ENCODE measurements at places on chromosomes 11 and 22. TPM values are rescaled to one million over a fixed set of nuclear protein-coding genes. Genes with fewer than 3 reads are reported as not detected.

DNA sequence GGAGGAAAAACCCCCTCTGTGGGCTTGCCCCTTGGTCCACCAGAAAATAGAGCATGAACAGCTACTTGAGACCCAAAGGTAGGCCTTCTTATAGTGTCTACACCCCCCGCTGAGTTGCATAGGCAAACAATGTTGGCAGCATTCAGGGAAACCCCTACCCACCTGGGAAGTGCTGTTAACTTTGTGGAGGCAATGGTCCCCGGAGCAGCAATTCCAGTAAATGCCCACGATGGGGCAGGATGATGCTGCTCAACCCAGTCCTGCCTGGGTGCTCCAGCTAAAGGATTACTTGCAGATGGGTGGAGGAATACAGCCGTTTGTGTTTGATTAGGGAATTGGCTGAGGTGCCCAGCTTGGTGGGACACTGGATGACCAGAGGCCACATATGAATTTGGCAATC lies 381.3 kb upstream of the ANO5 start:
- no peaks in the 10 kb centered on the region for H3K4me1 ChIP-seq
- no peaks in the 10 kb centered on the region for H3K27me3 ChIP-seq
- no peaks in the 10 kb centered on the region for H3K36me3 ChIP-seq
- H3K27ac ChIP-seq, result no peak overlapping the region

DNA sequence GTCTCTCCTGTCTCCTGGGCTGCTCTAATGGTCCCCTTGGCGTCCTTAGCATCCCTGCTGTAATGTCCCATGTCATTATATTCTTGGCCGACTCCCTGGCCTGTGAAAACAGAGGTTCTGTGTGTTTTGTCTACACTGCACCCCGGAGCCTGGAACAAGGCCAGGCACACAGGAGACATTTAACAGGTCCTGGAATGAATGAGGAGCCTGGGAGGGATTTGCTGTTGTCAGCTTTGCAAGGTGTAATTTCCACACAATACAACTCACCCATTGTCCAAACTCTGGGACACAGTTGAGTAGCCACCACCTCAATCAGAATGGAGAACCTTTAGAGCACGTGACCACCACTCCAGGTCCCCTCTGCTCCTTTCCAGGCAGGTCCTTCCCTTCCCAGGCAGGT lies 14.9 kb upstream of the PDGFB start:
- no peak overlapping the region for H3K4me3 ChIP-seq
- no peak overlapping the region for H3K27ac ChIP-seq
- H3K36me3 ChIP-seq, result no peaks in the 10 kb centered on the region
- peaks cover 17% of the 10 kb centered on the region for H3K4me1 ChIP-seq
- no peak for DNase-seq

DNA sequence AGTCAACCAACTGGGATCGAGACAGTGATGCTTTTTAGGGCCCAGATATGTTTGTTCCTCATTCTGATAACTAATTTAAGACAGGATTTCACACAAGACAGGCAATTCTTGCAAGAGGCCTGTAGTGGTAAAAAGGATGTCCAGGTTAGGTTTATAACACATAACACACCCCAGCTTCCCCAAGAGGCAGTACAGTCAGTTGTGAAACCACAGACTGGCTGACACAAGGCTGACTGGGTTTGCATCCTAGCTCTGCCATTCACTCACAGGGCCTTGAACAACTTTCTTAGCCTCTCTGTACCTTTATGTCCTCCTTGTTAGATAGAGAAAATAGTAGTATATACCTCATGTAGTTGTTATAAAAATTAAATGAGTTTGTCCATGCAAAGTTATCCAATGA lies 55.0 kb upstream of the PTH start:
- H3K27ac ChIP-seq, result no peak overlapping the region
- H3K27me3 ChIP-seq, result no peaks in the 10 kb centered on the region
- H3K4me3 ChIP-seq, result no peak overlapping the region
- no peaks in the 10 kb centered on the region for H3K4me1 ChIP-seq
- no peaks in the 10 kb centered on the region for H3K36me3 ChIP-seq

DNA sequence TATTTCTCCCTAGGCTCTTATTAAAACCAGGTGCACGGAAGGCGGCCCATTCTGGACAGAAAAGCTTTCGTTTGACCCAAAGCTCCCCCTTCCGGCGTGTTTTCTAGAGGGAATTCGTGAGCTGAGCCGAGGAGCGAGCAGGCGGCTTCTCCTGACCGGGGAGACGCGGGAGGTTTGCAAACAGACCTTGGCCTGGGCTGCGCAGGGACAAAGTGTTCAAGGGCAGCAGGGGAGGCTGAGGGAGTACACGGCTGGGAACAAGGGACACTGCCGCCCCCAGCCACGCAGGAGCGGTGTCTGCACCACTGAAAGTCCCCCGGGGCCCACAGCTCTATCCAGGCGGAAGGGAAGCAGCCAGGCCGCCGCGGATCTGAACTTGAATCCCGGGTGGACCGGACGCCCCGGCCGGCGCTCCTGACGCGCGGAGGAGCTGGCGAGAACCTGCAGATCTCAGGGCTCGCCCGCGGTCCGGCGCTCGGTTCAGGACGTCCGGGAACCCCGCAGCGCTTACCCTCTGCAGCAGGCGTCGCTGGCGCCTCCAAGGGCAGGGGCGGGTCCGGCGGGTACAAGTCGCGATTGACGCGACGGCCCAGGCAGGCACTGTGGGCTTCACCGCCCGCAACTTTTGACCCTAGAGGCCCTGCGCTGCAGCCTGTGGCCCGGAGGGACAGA lies 101.9 kb downstream of the WT1 start:
- peak; percentile 58 for DNase-seq
- peak overlapping the region; percentile 57 for H3K4me3 ChIP-seq
- H3K27ac ChIP-seq, result peak overlapping the region; percentile 23
- no peaks in the 10 kb centered on the region for H3K27me3 ChIP-seq

GRCh38 chr11:64850979-64851567 lies 6.6 kb upstream of the CDC42BPG start:
- peak overlapping the region; percentile 52 for H3K27ac ChIP-seq
- H3K27me3 ChIP-seq, result no peaks in the 10 kb centered on the region

Gene TMEM86A
- total RNA-seq, result 2.3 TPM

Gene ASPHD2
- total RNA-seq, result 0.15 TPM
